ENCODE measurements at places on chromosomes 11 and 22. TPM values are rescaled to one million over a fixed set of nuclear protein-coding genes. Genes with fewer than 3 reads are reported as not detected.
A peak's percentile ranks its signal among the peaks of the same experiment; 100 is the strongest.

The TNRC6B gene
- 7.6 TPM for polyA plus RNA-seq

DNA sequence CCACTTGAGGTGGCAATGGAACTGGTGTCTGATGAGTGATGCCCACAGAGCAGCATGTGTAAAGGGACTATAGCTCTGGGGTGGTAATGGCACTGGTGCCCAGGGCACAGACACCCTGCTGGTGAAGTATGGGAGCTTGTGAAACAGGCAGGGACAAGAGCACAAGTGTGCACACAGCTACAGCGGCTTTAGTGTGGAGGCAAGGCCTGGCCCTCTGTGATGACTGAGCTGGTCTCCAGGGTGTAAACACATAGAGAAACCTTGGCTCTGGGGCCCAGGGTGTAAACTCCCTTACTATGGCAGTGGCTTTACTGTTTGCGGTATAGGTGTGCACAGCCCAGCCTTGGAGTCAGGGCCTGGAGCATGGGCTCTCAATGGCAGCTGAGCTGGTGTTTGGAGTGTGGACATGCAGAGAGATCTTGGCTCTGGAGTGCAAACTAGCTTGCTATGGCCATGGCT lies 46.3 kb downstream of the BIRC2 start:
- no peak for DNase-seq

DNA sequence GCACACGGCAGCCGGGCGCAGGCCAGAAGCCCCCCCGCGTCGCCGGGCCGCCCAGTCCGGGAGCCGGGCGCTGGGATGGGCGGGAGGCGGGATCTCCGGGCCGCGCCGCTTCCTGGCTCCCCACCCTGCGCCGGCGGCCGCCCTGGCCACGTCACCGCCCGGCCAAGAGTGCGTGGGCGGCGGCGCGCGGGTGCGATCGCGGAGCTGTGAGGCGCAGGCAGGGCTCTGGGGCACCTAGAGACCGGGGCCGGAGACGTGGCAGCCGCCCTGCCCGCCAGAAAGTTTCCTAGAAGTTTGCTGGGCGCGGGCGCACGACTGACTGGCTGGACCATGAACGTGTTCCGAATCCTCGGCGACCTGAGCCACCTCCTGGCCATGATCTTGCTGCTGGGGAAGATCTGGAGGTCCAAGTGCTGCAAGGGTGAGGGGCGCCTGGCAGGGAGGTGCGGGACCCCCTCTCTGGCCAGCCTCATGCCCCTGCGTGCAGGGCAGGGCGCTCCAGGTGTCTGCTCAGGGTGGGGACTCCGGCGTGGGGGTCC lies at the start of gene KDELR3:
TSS of gene KDELR3 (plus strand) at position 193 of the 539 bp plus-strand sequence. CDS start at position 331, 138 bp downstream.
- DNase-seq = peak; percentile 81

GRCh38 chr11:131669401-131669780 lies 299.0 kb downstream of the NTM start:
- no peak for DNase-seq

The CASP12 gene
- polyA plus RNA-seq = not detected

DNA sequence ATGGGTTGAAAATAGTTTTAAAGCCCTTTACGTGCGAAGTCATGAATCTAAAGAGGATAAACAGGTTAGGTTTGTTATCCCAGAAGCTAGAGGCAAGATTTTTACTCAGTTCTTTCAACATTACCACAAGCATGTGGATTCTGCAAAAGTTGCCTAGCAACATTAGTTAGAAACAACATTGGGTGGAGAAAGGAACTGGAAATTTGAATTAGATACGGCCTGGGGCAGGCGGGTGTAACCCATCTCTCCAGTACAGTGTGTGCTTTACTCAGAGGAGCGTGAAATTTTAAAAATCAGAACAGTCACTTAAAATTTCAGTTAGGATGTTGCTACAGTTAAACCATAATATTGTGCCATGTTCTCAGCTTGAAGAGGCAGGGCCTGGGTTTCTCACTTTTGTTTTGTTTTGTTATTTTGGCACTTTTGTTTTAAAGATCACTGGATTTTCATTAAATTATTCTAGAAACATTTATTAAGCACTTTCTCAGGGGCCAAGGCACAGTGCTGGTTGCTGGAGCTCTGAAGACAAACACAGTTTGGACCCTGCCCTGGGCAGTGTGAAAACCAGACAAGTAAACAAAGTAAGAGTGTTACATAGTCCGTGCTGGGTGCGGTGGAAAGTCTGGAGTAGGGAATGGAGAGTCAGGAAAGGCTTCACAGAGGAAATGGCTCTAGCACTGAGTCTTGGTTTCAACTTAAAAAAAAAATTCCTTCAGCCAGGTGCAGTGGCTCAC lies 4.4 kb upstream of the WEE1 start:
- peak; percentile 99 for DNase-seq

- DNase-seq = peak; percentile 85
These were observed 3.7 kb downstream of the RPS19BP1 start for GRCh38 chr22:39528681-39529486.

The MS4A12 gene
- polyA plus RNA-seq = not detected

DNA sequence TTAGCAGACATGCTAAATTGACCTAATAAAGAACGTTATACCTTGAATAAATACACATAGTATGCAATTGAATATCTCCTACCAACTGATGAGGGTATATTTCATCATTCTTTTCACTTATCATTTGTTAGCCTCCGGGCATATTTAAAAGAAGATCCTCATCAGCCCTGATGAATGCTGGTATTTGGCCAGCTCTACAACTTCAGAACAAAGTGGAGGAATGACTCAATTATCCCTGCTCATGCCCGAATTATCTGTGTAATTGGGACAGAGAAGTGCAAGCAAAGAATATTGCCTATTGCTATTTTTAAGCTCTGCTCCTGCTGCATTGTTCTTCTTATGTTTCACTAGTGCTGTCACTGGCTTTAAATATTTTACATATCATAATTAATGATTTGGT lies 622.1 kb downstream of the METTL15 start:
- DNase-seq = peak; percentile 47

DNA sequence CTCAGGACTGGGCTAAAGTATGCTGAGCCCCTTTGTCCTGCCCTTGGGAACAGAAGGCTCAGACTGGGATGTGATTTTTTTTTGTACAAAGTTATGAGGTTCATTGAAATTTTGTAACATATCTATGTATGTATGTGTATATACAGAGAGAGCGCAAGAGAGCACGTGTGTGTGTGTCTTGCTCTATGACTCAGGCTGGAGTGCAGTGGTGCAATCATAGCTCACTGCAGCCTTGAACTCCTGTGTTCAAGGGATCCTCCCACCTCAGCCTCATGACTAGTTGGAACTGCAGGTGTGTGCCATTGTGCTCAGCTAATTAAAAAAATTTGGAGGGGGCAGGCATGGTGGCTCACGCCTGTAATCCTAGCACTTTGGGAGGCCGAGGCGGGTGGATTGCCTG lies 5.7 kb downstream of the TMEM25 start:
- peak; percentile 29 for DNase-seq

The CBLIF gene
- not detected for polyA plus RNA-seq

GRCh38 chr11:47998733-47999359 lies 18.5 kb downstream of the PTPRJ start:
- DNase-seq = no peak

DNA sequence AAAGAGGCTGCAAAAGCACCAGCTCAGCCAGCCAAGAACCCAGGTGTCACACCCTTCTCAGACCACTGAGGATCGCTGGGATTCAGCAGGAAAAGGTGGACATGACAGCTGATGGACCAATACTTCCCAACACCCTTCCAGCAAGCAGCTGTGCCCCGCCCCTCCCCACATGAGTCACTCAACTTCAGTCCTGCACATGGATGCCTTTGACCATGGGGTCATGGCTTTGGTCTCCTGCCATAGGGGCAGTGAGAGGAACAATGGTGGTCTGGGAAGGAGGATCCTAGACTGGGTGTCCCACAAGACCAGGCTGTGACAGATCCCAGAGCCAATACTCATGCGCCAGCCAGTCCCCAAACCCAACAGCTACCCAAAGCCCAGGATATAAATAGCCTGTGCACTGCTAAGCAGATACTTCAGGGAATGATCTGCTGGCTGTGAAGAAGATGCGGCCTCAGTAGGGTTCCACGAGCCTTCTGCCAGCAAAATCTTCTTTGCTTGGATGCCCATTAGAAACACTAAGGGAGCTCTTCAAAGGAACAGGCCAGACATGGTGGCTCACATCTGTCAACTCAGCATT lies 5.5 kb upstream of the RGL4 start:
- DNase-seq = peak; percentile 6

- DNase-seq = peak; percentile 39
These were observed 630 bp downstream of the CASP4 start for GRCh38 chr11:104967534-104968354.

The SLC22A9 gene
- not detected for polyA plus RNA-seq

DNA sequence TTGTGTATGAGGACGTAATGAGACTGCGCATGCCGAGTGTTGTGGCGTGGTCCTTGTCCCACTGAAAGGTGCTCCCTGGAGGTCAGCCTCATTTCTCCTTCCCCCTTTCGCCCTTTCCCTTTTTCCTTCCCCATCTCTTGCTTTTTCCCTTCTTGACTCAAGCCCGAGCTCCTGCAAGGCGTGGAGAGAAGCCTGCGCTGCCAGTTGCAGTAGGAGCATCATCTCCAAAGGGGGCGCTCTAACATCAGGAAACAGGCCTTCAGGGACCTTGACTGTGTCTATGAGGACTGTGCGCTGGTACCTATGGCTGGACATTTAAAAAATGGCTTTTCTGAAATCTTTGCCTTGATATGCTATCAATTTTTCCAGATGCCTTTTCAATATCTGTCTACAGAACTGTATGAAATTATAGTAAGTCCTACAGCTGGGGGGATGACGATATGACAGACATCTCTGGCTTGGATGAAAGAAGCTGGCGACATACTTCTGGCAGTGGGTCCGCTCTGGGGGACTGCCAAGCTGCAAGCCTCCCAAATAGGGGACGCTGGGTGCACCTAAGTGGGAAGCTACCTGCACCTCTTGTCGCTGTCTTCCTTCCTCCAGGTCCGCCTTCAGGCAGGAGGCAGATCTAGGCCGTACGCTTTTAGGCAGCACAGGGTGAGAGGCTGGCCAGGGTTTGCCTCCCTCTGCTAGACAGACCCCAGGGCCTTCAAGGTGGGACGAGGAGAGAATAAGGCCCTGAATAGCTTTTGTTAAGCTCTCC lies 96.5 kb downstream of the NXPE2 start:
- peak; percentile 16 for DNase-seq

The CD3E gene
- polyA plus RNA-seq = not detected

The SPI1 gene
- not detected for polyA plus RNA-seq

DNA sequence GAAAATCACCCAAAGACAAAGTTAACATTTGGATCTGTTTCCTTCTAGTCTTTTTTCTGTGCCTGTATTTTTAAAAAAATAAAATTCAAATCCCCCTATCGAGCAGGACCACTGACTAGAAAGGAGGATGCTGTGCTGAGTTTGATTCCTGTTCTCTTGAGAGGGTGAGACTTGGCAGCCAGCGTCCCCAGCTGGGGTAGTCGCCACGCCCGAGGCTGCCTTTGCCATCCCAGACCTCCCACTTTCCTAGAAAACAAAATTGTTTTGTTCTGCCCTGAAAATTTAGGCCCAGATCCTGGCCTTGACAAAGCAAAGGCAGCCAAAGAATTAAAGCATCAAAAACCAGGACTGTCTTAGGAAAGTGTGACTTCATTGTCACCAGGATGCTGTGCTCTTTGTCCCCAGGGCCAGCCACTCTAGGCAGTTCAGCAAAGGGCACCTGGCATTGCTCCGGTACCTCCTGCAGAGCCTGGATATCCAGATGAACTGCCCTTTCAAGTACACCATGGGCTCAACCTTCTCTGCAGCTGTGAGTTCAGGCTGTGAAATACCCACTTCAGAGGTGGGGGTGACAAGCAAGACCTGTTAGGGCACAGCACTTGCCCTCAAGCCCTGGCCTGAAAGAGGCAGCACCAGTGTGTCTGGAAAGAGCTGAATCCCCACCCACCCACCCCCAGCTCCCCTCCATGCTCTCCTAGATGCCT lies 44.6 kb downstream of the KCNQ1OT1 start:
- DNase-seq = no peak

DNA sequence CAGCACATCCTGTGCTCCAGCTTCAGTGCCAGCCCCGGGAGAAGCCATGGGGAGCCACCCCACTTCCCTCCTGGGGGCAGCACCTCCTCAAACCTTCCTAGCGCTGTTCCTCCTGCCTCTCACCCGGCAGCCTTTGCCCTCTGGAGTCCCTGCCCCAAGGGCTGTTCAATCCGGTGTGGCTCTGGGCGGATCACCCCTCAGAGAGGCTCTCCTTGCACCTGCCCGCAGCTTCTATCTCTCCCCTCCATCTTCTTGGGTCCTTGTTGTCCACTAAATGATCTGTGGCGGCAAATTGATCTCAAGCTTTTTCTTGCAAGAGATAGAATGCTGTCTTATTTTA lies 18.1 kb upstream of the CDKN1C start:
- DNase-seq = no peak

- DNase-seq = peak; percentile 54
These were observed 20.3 kb upstream of the TENM4 start for GRCh38 chr11:79461144-79461543.

GRCh38 chr22:37229805-37230672 lies 14.0 kb downstream of the RAC2 start:
- peak; percentile 55 for DNase-seq

- DNase-seq = no peak
These were observed 128.2 kb downstream of the BRD1 start for GRCh38 chr22:49699476-49699875.
